ENCODE measurements at places on chromosomes 13 and 19.

GRCh38 chr13:105634059-105634458 lies 901.4 kb downstream of the EFNB2 start:
- no peak for DNase-seq

DNA sequence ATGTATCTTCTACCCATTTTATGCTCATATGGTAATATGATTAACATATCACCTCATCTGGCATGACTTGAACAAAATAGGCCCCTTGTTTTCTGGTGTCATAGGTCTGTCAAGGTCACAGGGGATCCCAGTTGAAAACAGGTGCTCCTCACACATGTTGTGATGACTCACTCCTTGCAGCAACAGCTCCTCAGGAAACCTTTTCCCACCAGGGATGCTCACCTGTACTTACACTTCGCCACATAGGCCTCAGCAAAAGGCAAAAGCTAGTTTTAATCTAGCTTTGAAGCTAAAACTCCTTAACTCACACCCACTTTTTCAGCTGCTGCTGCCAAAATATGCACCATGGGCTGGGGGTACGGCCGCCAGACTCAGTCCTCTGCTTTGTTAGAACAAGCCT lies 110.0 kb upstream of the SOX21 start:
- DNase-seq: no peak

DNA sequence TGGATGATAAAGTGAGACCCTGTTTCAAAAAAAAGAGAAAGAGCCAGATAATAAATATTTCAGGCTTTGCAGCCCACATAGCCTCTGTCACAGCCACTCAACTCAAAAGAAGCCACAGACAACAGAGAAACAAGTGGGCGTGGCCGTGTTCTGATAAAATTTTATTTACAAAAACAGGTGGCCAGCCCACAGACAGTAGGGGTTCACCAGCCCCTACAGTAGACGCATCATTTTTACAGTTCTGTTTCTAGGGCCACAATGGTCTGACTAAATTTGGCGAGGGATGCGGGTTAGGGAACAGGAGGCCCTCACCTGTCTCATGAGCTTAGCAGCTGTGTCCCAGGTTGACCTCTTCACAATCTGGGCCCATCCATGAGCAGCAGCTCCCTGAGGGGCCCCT lies 59.5 kb downstream of the ARHGEF18 start:
- no peak for DNase-seq

DNA sequence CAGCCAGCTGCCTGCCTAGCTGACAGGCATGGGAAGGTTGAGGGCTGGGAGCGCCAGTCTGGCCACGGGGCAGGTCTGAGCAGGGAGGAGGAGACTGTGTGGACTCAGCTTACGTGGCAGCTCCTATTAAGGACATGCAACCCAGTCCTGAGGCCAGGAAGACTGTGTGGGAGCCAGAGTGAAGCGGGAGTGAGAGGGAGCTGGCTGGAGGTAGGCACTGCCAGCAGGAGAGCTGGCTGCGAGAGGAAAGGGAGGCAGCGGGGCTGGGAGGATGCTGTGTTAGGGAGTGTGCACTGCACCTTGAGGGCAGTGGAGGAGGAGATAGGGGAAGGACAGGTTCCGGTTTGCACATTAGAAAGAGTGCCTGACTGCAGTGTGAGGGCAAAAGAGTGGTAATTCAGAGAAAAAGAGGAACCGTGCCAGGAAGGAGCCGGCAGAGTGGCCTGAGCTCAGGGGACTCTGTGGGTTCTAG lies 99.2 kb downstream of the SLC7A1 start:
- peak; percentile 40 for DNase-seq

DNA sequence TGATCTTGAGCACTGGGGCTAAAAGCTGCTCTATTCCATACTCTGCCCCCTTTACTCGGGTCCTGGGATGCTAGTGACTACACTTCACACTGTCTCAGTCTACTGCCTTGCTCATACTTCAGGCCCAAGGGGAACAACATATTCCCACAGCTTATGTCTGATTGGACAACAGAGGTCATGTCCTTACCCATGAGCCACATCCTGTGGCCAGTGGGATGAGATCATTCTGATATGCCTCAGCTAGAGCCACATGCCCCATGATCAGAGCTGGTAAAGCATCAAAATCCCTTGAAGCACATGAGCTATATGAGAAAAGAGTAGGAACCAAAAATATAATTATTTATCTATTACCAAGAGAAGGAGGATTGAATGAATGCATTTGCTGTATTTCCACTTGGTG lies 290.1 kb upstream of the TSHZ3 start:
- no peak for DNase-seq

DNA sequence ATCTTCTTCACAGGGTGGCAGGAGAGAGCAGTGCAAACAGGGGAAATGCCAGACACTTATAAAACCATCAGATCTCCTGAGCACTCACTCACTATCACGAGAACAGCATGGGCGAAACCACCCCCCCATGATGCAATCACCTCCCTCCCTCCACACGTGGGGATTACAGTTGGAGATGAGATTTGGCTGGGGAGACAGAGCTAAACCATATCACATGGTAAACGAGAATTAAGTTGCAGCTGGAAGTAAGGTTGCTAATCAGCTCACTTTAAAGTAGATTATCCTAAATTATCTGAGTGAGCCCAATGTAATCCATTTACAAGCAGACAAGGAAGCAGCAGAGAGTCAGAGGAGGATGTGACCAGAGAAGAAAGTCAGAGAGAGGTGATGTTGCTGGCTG lies 102.2 kb upstream of the IPO5 start:
- DNase-seq: no peak

GRCh38 chr13:111945086-111945485 lies 121.9 kb upstream of the SOX1 start:
- no peak for DNase-seq

DNA sequence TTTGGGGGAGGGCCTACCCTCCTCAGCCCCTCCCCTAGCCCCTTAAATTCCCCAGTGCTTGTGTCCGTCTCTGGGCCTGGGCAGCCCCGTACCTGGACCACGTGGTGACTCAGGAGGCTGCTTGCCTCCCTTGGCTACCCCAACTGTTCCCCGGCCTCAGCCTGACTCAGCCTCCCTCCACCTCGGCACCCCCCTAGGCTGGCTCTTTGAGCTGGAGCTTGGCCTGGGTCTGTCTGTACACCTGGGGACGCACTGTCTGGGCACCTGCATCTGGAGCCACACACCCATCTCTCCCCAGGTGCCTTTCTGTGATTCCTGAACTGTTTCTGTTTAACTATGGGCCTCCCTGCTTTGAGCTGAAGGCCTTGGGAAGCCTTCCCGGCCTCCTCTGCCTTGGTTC lies 1.8 kb upstream of the KLK14 start:
- DNase-seq: no peak

DNA sequence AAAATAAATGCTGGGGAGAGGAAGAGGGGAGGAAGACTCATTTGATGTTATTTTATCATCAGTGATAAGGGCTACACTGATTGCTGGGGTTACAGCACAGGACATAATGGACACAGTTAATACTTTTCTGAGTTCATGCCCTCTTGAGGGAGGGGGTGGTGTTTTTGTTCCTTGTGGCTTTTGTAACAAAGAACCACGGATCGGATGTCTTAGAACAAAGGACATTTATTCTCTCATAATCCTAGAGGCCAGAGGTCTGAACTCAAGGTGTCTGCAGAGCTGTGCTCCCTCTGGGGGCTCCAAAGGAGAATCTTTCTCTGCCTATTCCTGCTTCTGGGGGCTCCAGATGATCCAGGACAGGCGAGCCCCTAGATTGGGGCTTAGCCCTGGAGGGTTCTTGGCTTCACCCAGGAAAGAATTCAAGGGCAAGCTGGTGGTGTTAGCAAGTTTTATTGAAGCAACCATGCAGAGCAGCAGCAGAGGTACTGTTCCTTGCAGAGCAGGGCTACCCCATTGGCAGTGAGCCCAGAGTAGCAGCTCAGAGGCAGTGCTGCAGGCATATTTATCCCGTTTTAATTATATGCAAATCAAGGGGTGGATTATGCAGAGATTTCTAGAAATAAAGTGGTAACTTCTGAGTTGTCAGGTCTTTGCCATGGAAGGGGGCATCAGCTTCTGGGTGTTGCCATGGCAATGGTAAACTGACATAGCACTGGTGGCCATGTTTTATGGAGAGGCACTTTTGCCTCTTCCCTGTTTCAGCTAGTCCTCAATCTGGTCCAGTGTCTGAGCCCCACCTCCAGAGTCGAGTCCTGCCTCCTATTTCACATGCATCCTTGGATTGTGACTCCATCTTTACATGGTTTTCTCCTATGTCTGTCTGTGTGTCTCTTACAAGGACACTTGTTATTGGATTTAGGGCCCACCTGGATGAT lies 18.0 kb downstream of the VAV1 start:
- no peak for DNase-seq

DNA sequence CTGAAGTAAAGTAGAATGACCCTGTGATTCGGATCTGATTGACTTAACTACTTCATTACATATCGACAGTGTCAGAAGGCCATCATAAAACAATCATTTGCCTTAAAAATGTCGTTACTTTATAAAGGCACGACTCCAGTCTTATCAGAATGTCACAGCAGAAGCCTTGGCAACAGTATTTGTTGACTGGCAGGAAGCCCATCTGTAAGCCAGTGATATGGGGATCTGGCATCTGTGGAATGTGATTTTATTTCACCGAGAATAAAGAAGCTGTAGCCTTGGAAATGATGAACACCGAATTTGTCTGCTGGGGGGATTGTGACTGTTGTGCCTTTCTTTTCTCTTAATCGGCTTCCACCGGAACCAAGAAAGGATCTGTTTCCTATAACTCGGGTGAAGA lies 362.5 kb downstream of the TDRD3 start:
- no peak for DNase-seq

DNA sequence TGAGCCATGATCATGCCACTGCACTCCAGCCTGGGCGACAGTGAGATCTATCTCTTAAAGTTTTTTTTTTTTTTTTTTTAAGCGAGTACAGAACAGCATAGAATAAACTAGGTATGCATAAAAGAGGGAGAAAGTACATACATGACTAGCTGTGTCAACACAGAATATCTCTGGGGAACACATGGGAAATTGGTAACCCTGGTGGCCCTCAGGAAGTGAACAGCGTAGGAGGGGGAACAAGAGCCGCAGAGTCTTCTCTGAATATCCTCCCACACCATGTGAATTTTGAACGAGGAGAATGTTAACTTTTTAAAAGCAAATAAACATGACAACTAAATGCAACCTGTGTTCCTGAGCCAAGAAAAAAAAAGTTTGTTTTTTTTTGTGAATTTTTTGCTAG lies 15.2 kb downstream of the PHLDB3 start:
- DNase-seq: no peak

DNA sequence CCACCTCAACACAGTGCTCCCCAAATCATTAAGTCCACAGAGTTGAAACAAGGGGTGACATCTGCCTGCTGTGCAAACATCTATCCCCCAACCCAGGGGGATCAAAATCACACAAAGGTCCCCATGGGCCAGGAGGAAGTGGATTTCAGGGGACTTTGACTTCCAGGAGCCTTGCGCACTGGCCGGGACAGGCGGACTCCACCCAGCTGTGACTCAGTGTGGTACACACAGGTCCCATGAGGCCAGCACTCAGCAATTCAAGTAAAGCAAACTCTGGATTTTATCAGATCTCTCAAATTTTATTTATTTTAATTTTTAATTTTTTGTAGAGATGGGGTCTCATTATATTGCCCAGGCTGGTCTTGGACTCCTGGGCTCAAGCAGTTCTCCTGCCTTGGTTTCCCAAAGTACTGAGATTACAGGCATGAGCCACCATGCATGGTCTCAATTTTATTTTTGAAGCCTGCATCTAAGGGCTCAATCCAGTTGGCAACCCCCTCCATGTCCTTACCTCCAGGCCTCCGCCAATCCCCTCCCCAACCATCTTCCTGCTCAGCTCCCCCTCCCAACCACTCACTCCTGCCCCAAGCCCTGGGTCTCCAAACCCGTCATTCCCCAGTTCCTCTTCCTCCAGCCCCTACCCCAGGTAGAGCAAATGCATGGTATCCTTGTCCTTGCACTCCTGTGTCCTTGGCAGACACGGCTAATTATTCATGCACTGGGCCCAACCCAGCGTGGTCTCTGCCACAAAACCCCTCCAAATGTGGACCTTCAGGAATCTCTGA lies 18.2 kb downstream of the ARHGAP33 start:
- DNase-seq: no peak

DNA sequence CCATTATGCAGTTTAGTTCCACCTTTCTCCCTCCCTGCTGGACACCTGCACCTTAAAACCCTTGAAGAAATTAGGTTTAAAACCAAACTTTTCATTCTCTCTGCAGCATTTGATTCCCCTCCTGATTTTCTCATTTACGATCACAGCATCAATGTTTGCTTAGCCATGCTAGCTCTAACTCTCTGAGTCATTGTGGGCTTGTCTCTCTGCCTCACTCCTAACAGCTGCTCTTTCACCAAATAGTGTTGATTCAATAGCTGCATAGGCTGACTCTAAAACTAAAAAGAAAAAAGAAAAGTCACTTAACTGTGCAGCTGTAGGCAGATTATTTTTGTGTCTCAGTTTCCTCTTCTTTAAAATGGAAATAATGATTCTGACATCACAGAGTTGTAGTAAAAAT lies 1124.9 kb downstream of the DIAPH3 start:
- no peak for DNase-seq

DNA sequence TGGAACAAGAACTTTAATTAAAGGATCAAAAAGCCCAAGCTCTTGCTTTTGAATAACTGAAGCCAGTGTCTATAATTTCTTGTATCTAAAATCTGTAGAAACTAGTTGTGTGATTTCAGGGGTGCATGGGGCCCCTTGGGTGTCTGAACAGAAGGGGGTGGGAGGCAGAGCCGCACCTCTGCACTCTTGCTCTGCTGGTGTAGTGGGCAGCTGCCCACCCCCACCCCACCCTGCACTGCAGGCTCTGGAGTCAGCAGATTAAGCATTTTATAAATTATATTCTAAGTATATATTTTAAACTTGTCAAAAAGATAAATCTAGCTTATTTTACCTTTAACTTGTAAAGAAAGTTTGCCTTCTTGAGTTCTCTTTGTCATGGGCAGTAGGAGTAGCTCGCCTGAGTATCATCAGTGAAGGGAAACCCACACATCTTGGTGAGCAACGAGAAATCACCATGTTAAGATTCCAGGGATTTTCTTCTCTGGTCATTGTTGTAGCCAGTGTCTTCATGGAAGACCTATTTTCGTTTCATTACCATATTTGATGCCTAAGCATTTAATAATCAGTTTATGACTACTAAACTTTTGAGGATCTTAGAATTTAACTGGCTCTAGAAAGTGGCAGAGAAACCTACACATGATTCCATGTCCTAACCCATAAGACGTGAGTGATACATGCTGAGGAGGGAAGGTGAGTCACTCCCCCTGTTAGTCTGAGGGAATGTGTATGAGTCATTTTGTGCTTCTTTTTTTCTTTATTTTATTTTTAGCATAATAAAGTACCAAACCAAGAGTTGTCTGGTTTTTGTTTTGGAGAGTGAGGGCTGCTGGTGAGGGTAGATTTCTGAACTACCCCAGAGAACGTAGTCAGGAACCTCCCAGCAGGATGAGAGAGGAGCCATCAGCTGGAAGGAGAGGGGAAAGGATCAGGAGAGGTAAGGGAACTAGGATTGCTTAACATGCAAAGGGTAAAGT lies 7.7 kb downstream of the UBE2L5 start:
- DNase-seq: no peak

GRCh38 chr13:77719128-77719527 lies 21.6 kb downstream of the SLAIN1 start:
- no peak for DNase-seq

Data from pons (tissue), 1 donor.